ENCODE measurements at places on chromosomes 13 and 19.

GRCh38 chr13:111248822-111249221 is 71.6 kb upstream of the TEX29 start:
- DNase-seq = no peak

- DNase-seq = no peak
Observed at GRCh38 chr13:23979361-23980159, 82.3 kb upstream of the C1QTNF9B start.

- DNase-seq = no peak
Observed at GRCh38 chr19:44777715-44778347, at the start of gene CBLC. TSS of gene CBLC (plus strand) at chr19:44777890. CDS start at chr19:44777932, 42 bp downstream.

GRCh38 chr13:37640499-37640898 is 41.9 kb upstream of the POSTN start:
- no peak for DNase-seq

DNA sequence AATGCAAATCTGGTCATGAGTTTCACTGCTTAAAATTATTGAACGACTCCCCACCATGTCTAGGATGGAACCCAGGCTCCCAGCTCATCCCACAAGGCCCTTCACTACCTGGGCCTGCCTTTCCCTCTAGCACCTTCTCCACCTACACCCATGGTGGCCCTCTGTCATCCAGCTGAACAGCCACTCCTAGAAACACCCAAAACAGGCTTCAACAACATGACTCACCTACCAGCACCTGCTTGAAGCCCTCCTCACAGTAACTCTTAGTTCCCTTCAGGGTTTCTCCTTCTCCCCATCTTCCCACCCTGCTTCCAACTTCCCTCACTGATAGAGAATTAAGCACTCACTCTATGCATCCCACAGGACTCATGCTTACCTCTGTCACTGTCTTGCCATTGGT is 6.6 kb upstream of the IGFL2 start:
- DNase-seq = no peak

GRCh38 chr19:54448040-54448773 is 792 bp upstream of the LENG8 start:
- peak; percentile 46 for DNase-seq
